Caki2 (cell line): ENCODE measurements at places on chromosomes 6 and 20.

GRCh38 chr6:111824608-111825337, 48.5 kb downstream of the FYN start:
- DNase-seq, result no peak

- no peak for DNase-seq
Measured at GRCh38 chr6:21777846-21778245, 184.3 kb downstream of the SOX4 start.

- DNase-seq, result no peak
Measured at GRCh38 chr20:24851346-24852019, 97.6 kb upstream of the CST7 start.

- no peak for DNase-seq
Measured at GRCh38 chr6:119035459-119035858, 43.0 kb downstream of the FAM184A start.

DNA sequence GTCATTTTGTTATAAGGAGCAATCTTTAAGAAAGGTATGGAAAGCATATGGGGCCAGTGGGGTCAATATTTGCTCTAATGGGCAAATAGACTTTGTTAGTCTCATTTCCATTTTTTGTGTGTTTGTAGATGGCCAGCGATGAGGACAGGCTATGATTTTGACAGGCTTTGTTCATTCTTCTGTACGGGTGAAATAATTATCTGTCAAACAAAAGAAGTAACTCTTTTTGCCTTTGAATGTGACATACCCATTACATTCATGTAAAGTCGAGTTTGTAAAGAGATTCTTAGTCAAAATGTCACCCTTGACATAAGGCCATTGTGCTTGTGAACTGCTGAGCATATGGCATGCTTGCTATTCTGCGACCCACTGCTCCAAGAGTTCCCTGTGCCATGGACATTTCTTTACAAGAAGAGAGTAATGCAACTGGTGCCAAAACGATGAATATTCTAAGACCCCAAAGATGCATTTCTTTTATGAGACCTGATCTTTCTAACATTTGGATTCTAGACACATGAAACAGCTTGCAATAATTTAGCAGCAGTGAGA, 38.2 kb upstream of the JAG1 start:
- DNase-seq, result peak; percentile 33

DNA sequence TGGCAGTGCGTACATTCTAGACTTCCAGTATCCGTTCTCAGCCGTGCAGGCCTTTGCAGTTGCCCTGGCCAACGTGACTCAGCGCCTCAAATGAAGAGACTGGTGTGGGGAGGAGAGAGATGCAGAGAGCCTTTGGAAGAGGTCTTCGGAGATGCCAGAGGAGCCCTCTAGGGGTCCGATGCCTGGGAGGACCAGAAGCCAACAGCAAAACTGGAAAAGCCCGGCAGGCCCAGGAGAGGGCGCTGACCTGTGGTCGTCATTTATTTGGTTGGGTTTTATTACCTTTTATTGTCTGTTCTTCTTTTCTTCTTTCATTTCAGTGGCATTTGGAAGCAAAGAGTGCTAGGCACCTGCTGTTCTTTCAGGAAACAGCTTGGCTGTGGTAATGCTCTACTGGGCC, 53.3 kb upstream of the TMEM181 start:
- no peak for DNase-seq

DNA sequence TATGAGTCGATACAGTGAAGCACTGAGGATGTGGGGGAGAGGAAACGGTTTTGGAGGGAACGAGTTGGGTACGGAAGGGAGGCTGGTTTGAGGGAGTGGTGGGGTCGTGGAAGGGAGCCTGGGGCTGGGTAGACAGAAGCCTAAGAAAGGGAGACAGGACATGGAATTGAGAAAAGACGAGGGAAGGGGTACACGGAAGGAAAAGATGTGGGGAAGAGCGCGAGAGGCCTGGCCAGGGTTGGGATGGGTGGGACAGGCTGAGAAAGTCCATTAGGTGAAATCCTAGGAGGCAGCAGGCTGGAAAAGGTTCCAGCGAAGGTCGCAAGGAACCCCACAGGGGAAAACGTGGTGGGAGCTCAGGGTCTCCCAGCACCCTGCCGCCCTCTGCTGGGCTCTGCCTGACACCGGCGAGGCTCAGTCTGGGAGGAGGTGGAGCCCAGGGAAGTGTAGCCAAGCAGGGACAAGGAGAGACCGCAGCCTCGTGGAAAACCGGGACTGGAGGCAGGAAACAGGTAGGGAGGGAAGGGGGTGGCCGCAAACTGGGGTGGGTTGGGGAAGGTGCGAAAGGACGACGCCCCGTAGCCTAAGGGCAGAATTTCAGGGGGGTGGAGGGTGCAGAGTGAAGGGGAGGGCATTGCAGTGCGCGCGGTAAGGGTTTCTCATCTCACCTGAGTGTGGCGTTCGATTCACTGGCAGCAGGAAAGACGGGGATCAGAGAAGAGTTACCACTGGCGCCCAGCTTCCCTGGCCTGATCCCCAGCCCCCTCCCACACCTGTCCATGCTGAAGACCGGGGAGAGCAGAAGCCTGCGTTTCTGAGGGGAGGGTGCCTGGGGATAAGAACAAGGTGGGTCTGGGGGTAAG, 4.3 kb downstream of the GABBR1 start:
- peak; percentile 78 for DNase-seq

GRCh38 chr6:106799031-106799894, 169.9 kb downstream of the QRSL1 start:
- peak; percentile 97 for DNase-seq

- DNase-seq, result no peak
Measured at GRCh38 chr20:3046677-3047462, 1.0 kb downstream of the MRPS26 start.

GRCh38 chr20:44151621-44152416, 35.2 kb downstream of the JPH2 start:
- no peak for DNase-seq

- no peak for DNase-seq
Measured at GRCh38 chr6:148324297-148324985, 18.2 kb upstream of the SASH1 start.

DNA sequence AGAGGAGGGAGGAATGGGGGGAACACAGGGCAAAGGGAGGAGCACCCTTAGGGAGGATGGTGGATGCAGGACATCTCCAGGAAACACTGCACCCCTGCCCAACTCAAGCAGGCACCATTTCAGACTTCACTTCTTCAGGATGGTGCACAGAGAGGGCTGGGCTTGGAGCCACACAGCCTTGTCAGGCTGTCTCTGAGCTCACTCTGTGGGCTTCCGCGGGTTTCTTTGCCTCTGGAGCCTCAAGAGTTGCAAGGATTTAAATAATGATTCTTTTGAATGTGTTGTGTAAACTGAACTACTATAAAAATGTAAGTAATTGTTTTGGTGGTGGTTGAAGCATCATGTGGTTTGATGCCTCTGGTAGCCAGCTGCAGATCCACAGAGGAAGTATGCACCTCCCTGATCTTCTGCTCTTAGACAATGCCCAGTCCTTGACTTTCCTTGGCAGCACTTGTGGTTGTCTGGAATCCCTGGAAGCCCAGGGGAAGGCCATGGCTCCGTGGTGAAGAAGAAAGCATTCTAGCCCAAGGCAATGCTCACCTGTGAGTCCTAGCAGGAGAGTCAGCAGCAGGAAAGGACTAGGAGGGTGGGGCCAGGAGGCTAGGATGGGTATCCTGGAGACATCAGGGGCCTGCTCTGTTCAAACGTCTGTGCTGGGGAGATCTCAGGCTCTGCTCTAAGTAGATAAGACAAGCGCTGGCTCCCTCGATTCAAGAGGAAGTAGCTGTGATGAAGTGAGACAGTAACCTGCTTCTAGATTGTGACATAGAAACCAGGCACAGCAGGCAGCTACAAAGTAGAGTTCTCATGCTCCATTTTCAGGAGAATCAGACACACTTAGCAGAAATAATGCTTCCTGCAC, 50.2 kb upstream of the SIRPG start:
- no peak for DNase-seq
